ENCODE measurements at places on chromosomes 6 and 20. TPM values are rescaled to one million over a fixed set of nuclear protein-coding genes. Genes with fewer than 3 reads are reported as not detected.

PRDM1 gene
- total RNA-seq = 327 TPM

- no peak for DNase-seq
Observed at GRCh38 chr6:45611491-45611890, 233.8 kb upstream of the SUPT3H start.

- DNase-seq = no peak
Observed at GRCh38 chr20:62719250-62719935, 10.8 kb downstream of the NTSR1 start.

BLOC1S5 gene
- total RNA-seq = 11.3 TPM

GRCh38 chr6:112085286-112086065, 1.8 kb downstream of the TUBE1 start:
- DNase-seq = no peak

- DNase-seq = peak; percentile 59
Observed at GRCh38 chr6:26222571-26222970, 135.3 kb downstream of the HFE start.

Measured in CD4-positive, CD25-positive, alpha-beta regulatory T cell (primary cell).